NCI-H774 (cell line): ENCODE measurements at places on chromosomes 13 and 19.

GRCh38 chr13:33188093-33188882 lies 97.3 kb downstream of the STARD13 start:
- DNase-seq = no peak

GRCh38 chr19:31055454-31055853 lies 293.8 kb downstream of the TSHZ3 start:
- DNase-seq = no peak

- no peak for DNase-seq
Measured at GRCh38 chr13:104385404-104385803, 1319.2 kb upstream of the SLC10A2 start.

GRCh38 chr13:28744091-28744536 lies 25.3 kb upstream of the SLC46A3 start:
- DNase-seq = no peak

DNA sequence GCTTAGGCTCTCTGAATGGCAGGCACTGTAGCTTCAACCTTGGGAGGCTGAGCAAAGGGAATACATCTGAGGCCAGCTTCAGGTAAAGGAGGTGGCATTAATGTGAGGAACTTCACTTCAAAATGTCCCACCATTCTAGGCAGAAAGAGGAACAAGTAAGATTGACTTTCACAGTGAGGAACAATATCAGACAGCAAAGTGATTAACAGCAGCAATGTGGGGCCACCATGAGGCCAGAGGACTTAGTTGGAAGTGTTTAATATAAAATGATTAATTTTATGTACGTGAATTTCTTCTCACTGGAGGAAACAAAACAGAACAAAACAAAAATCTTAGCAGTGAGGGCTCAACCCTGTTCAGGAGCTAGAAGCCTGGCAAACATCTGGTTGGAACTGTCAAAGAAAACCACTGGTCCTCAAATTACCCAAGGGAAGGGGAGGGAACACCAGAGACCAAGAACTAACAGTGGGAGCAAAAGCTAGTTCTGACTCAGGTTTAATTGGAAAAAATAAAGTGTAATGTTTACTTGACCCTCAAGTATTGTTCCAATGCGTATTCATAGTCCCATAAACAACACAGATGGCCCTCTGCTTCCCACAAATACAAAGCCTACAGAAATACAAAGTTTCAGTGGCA lies 43.9 kb upstream of the FRY start:
- no peak for DNase-seq

- no peak for DNase-seq
Measured at GRCh38 chr13:77386880-77387606, 60.1 kb upstream of the MYCBP2 start.

- no peak for DNase-seq
Measured at GRCh38 chr13:111076155-111077013, 38.7 kb upstream of the ARHGEF7 start.

DNA sequence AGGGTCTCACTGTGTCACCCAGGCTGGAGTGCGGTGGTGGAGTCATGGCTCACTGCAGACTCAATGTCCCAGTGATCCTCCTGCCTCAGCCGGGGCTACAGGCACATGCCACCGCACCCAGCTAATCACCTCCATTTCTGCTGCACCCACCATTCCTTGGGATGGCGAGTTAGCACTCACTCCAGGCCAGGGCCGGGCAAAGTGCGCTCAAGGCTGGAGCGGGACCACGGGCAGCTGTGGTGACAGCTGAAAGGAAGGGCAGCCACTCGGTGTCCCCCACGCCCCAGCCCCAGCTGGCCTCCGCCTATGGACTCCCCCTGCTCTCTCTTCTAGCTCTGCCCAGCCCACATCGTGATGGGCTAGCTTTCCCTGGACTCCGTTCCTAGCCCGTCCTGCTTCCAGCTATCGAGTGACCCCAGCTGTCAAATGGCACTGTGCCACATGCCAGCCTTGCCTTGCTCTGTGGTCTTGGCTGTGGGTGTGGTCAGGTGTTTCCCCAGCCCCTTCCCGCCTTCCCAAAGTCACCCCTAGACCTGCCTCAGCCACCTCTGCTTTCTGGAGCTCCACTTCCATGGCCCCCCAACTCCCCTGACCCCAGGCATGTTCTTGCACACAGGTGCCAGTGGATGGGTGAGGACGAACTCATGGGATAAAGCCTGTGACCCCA lies 4.1 kb downstream of the MICOS13 start:
- no peak for DNase-seq

GRCh38 chr13:54018485-54018884 lies 989.9 kb downstream of the OLFM4 start:
- no peak for DNase-seq

- DNase-seq = no peak
Measured at GRCh38 chr19:37928527-37929286, 21.7 kb downstream of the SIPA1L3 start.

DNA sequence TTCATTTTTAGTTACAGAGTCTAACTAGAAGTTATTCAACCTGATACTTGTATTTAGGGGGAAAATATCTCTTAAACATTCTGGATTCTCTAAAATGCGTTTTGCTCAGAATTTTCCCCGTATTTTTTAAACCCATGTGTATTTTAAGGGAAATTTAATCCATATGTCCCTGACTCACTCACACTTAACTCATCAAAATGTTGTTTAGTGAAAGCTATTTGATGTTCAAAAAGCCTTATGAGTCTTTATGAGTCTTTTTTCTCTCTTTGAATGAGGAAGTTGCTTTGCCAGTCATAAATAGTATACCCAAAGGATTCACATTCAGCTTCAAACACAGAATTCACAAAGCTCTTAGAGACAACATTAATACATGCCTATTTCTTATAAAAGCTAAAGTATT lies 16.4 kb downstream of the MAB21L1 start:
- no peak for DNase-seq

- DNase-seq = no peak
Measured at GRCh38 chr13:62299988-62300387, 884.3 kb upstream of the PCDH20 start.

GRCh38 chr13:32334671-32335070 lies 19.4 kb downstream of the BRCA2 start:
- DNase-seq = no peak

GRCh38 chr13:80447747-80448146 lies 106.8 kb upstream of the SPRY2 start:
- no peak for DNase-seq

GRCh38 chr19:12672744-12673143 lies 6.1 kb downstream of the WDR83 start:
- no peak for DNase-seq

DNA sequence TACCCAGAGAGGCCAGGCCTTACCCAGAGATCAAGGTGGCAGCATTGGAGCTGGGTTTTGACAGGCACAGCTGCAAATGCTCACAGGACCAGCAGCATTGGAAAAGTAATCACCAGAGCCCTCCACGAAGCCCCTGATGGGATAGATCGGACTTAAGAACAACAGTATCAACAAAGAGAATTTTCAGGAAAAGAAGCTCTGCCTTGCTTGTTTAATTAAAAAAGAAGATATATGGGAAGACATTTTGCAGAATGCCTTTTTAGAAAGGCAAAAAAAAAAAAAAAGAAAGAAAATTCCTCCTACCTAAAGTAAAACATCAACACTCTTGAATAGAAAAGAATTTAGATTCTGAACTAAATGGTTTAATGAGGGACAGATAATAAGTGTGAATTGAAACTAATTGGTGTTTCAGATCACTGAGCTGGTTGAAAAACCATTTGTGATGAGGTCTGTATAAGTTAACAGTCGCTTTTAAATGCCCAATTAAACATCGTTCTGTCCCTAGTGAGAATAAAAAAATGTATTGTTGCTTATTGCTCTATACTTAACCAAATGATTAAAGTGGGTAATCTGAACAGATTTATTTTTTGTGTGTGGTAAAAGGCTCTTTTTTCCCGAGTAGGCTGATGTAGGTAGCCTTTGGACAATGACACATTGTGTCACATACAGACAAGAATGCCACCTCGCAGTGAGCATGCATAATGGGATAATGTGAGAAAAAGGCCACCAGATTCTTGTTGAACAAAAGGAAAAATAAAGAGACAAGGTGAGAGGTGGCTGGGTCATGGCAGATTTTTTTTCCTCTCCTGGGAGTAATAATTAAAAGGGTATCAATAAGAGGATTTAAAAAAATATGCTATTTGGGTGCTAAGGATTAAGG lies 93.0 kb upstream of the ARGLU1 start:
- no peak for DNase-seq

GRCh38 chr13:31968473-31968872 lies 63.1 kb upstream of the FRY start:
- no peak for DNase-seq

GRCh38 chr19:4115050-4115817 lies 8.7 kb downstream of the MAP2K2 start:
- DNase-seq = no peak

- DNase-seq = no peak
Measured at GRCh38 chr13:77353995-77354394, 27.1 kb upstream of the MYCBP2 start.

DNA sequence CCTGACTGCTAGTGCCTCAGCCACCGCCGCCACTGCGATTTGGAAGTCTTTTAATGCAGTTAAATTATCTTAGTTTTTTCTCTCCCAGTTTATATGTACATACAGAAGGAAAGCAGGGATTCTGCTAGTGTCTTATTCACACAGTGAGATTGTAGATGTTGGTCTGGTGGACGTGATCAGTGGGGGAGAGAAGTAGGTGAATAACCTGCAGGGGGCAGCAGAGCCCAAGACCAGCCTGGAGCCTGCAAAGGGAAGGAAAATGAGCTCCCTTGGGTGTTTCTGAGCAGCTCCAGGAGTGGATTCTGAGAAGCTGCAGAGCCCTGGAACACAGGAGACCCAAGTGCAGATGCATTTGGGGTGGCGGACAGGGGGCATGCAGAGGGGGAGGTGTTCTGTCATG lies 26.3 kb downstream of the ZNF844 start:
- peak; percentile 41 for DNase-seq

- DNase-seq = no peak
Measured at GRCh38 chr19:42290523-42291434, 11.2 kb upstream of the PRR19 start.

- no peak for DNase-seq
Measured at GRCh38 chr19:7145494-7145893, 76.0 kb downstream of the ZNF557 start.

- DNase-seq = no peak
Measured at GRCh38 chr19:43534816-43535761, 2.1 kb downstream of the ZNF575 start.

DNA sequence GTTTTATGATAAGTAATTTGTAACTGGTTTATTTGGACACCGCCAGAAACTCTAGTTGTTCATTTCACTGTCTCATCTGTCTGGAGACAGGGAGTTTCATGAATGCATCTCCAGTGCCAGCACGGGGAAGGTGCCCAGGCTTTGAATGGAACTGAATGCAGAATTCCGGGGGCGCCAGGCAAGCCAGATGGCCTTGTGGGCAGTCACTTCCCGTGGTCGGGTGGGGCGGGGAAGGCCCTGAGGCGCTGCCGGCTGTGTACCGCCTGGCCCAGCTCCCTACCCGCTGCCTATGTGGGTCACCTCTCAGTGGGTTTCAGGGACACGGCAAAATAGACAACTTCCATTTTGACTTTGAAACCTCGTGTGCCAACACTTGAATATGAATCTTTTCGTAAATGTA lies 28.8 kb upstream of the MCF2L start:
- peak; percentile 39 for DNase-seq

DNA sequence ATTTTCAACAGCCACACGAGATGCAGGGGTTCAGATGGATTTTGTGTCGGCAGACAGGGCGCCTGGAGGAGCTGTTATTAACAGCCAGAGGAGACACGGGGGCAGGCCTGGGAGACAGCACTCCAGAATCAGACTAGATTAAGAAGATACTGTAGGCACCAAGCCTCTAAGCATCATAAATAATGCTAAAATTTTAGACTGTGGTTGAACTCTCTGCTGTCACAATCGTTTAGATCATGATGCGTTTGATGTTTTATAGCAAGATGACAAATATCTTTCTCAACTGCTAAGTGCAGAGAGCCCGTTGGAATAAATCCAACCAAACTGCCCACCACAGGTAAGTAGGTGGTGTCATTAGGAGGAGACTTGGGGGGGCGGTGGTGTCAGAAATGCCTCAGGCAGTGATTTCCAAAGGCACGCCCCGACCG lies 63.9 kb downstream of the CEBPG start:
- no peak for DNase-seq

GRCh38 chr19:2425622-2426581 lies 1.5 kb downstream of the TIMM13 start:
- DNase-seq = no peak

DNA sequence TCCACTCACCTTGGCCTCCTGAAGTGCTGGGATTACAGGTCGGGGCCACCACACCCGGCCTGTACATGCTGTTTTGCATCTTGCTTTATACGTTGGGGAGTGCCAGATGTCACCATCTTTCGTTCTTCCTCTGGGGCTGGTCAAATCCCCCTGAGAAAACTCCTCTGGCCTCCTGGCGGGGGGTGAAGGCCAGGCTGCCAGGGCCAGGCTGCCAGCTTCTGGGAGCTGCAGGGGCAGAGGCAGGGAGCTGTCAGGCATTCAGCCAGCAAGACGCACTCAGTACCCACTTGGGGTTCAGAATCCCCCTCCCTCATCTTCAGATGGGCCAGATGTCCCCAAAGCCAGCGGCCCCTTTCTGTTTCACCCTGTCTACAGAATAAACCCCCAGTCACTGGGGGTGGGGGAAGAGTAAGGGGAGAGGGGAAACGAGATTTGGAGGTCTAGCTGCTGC lies 16.1 kb downstream of the ZSWIM9 start:
- DNase-seq = no peak

DNA sequence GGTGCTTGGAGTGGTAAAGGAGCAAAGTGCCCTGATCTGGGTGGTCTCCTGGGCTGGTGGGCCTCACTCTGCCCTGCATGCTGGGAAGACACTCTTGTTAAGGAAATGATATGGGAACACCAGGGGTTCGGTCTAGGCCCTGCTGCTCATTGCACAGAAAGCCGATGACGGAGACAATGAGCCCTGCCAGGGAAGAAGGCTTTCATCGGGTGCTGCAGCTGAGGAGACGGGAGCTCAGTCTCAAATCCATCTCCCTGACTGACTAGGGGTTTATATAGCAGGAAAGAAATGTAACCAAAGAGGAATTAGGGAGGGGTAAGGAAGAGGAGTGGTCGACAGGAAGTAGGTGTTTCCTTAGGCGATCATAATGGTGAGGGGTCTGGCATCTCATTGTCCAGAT lies 253.4 kb downstream of the TEX29 start:
- DNase-seq = no peak
